ENCODE measurements at places on chromosomes 16 and 17.

DNA sequence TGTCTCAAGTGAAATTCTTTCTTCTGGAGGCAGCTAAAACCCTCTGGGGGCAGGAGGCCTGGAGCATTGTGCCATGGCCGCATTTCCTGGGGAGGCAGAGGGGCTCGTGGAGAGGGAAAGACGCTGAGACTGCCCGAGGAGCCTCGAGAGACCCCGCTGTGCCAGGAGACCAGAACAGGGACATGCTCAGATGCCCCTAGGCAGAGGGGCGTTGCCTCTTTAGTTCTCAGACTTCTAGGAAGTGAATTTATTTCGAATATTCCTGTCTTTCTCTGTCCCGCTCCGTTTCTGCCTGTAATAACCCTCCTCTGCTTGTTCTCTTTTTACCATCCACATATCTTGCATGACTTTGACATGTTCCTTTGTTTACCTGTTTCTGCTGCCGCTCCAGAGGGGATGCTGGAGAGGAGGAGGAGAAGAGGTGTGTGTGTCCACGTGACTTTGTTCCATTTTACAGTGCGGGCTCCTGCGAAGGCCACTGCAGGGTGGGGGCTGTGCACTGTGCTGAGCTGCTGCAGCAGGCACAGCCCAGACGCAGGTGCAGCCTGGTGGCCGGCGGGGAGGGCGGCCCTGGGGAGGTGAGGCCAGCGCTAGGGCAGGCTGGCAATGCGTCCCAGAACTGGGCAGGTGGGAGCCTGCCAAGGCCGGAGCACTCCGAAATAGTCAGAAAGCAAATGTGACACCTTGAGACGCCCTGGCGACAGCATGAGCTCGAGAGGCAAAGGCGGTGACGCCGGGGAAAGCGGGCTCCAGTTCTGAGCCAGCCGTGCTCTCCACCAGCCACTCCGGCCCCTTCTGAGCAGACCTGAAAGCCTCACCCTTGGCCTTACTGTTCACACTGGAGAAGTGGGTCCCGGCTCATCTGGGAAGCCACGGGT lies 29.9 kb downstream of the CIBAR2 start:
- no peak for DNase-seq

DNA sequence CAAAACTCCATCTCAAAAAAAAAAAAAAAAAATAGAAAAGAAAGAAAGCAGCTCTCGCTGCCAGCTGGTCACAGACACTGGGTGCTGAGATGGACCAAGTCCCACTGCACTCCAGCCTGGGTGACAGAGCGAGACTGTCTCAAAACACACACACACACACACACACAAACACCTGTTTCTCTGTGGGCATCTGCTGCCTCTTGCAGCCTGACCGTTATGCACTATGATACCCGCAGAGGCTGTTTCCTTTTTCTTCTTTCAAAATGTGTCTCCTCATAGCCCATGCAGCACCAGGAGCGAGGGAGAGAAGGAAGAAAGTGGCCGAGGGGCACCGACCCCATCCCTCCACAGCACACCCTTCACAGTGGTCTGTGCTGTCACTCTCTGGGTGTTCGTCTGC lies 36.9 kb upstream of the KLHDC4 start:
- no peak for DNase-seq

GRCh38 chr17:38339891-38340290 lies 3.9 kb downstream of the GPR179 start:
- no peak for DNase-seq

DNA sequence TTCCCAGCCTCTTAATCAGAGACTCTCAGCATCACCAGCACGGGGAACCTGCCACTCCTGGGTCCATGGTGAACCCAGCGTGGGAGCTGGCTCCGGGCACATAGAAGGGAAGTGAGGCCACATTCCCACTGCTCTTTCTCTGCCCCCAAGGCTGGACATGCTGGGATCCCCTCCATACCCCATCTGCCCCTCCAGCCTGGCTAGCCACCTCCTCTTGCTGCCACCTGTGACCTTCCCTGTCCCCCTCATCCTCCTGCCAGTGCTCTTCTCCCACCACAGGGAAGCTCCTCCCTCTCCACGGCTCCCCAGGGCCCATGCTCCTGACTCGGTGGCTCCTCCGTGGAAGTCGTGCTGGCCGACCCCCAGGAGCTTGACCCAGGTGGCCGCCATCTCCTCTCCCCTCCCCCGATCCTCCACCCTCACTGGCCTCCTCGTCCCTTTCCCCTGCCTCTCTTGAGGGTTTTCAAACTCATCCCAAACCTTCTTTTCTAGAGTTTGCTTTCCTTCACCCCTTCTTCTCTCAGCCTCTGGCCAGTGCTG lies 139.1 kb upstream of the CHMP6 start:
- no peak for DNase-seq

- no peak for DNase-seq
Measured at GRCh38 chr17:16491131-16491702, 776 bp downstream of the LRRC75A start.

GRCh38 chr16:60811657-60812056 lies 1224.6 kb downstream of the CDH8 start:
- DNase-seq: no peak

- peak; percentile 14 for DNase-seq
Measured at GRCh38 chr16:72787514-72788268, 260.2 kb downstream of the ZFHX3 start.

GRCh38 chr16:63216696-63217423 lies 1180.6 kb upstream of the CDH8 start:
- no peak for DNase-seq

DNA sequence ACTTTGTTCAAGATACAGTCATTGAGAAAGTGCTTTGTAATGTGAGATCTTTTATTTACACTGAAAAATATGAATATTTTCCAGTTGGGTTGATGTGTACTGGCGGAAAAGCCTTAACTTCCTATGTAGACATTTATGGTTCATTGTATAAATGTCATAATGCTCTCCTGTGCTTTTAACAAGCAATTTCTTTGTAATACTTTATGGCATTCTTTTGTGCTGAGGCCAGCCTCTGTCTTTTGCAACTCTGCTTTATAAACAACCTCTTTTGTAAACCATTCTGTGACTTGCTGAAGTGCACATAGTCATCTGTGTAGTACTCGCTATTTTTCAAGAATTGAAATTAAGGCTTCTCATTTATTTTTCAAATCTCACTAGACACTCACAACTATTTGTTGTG lies 291.2 kb downstream of the CDH11 start:
- no peak for DNase-seq

- no peak for DNase-seq
Measured at GRCh38 chr17:44529864-44530263, 26.7 kb upstream of the GPATCH8 start.

DNA sequence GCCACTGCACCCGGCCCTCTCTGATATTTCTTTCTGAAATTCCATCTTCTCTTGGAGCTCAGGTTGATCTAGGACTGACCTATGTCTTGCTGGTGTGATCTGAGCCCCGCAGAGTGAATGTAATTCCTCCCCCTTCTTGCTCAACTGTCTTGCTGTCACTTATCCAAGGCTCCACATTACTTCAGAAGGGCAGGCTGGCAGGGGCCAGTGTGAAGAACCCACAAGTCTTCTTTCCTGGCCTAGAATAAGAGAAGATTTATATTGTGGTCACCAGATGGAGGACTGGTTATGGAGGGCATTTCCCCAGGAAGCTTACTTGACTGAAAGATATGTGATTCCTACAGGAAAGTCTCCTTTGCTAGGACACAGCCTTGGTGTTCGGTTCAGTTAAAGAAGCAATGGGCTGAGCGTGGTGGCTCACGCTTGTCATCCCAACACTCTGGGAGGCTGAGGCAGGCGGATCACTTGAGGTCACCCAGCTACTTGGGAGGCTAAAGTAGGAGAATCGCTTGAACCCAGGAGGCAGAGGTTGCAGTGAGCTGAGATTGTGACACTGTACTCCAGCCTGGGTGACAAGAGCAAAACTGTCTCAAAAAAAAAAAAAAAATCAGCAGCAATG lies 13.4 kb downstream of the ITGAL start:
- no peak for DNase-seq

DNA sequence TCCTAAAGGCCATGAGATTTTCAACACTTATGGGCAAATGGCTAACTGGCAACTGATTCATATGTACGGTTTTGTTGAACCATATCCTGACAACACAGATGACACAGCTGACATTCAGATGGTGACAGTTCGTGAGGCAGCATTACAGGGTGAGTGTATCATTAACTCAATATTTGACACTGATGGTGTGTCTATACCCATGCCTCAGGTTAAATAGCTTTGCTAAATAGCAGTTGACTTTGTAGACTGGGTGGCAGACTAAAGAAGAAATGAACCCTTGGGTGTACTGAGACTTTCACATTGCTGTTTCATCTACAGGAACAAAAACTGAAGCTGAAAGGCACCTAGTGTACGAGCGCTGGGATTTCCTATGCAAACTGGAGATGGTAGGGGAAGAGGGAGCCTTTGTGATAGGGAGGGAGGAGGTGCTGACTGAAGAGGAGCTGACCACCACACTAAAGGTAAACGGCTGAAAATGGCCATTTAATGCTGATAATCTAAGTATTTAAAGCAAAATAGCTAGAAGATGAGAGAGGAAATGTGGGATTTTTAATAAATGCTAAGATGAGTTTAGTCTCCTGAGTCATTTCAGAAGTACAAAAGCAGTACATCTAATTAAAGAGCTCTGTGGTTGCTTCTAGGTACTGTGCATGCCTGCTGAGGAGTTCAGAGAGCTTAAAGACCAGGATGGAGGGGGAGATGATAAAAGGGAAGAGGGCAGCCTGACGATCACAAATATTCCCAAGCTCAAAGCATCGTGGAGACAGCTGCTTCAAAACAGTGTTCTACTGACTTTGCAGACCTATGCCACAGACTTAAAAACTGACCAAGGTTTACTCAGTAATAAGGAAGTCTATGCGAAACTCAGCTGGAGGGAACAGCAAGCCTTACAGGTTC lies 3.0 kb downstream of the SETD6 start:
- DNase-seq: no peak

DNA sequence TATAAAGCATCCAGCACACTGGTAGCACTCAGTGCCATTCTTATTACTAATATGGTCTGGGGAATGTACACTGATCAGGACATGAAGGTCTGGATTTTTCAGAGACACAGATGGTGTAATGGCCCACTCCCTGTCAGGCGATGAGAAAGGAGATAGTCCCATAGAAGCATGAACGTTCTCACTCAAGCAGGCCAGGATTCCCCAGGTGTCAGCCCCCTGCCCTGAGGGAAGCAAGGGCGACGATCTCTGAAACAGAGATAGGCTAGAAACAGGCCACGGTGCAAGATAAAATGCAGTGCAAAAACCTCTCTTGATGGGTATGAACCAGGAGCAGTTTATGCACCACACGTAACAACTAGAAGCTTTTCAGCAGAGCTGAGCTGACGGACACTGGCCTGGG lies 10.6 kb downstream of the PRPSAP1 start:
- no peak for DNase-seq

Measured in T-helper 1 cell (primary cell).